ENCODE measurements at places on chromosomes 4 and X.

GRCh38 chr4:2660596-2661211 is 95.4 kb downstream of the TNIP2 start:
- no peak for DNase-seq

- DNase-seq: no peak
Measured at GRCh38 chrX:19190902-19191301, 68.6 kb upstream of the ADGRG2 start.

- DNase-seq: no peak
Measured at GRCh38 chr4:164402554-164402953, 351.4 kb upstream of the SMIM31 start.

DNA sequence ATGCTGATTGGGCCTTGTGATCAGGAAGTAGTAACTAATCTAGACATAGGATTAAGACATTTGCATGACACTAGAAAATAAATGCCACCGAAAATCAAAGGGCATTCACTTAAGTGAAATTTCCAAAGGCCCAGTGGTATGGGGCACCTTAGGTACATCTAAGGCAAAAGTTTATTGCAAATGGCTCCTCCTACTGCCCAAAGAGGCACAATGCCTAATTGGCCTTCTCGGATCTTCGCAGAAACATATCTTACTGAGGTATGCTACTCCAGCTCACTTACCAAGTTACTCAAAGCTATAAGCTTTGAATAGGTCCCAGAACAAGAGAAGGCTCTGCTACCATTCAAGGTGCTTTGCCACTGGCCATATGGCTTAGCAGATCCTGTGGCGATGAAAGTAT is 174.8 kb upstream of the CXCL13 start:
- no peak for DNase-seq

- DNase-seq: no peak
Measured at GRCh38 chr4:336893-337142, 796 bp upstream of the ZNF141 start.

DNA sequence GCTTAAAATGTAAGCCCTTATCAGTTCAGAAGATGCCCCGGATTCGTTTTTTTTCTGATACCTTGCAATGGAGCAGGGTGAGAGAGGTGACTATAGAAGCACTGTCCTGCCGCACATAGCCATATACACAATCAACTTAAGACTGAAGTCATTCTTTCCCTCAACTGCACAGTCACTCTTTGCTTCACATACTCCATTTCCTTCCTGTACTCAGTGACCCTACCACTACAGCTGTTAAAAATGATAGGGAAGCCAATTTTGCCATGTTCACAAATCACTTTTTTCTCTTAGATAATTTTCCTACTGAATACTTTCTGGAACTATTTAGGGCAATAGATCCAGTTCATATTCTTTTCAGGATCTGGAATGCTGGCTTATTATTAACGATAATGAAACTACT is 300.0 kb downstream of the ANK2 start:
- DNase-seq: no peak

DNA sequence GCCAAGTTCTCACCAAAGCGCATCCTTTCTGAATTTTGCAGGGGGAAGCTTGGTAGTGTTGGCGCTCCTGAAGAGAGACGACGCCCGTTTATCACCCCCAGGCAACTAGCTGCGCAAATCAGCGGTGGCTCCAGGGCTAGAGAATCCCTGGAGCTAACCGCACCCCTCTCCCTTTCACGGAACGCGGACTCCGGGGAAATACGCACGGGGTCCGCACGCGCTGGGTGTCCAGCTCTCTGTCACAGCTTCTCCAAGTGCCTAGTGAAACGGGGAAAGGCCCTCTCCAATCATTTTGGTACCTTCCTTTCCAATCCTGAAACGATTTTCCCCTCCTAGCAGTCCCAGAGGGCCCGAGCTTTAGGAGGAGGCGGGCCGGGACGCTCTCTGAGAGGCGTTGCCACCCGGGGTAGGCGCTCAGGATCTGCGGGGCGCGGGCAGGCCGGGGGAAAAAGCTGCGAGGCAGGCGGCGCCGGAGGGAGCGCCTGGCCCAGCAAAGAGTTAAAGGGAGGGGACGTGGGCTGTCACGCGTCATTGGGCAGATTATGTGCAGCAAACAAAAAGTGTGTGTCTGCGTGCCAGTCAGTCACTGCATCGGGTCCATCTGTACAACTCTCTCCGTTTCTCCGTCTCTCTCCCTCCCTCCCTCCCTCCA is at the start of gene PRDM8:
TSS of gene PRDM8 (plus strand) at position 582 of the 652 bp plus-strand sequence. CDS start 2,578 bp downstream, outside the sequence.
- no peak for DNase-seq

DNA sequence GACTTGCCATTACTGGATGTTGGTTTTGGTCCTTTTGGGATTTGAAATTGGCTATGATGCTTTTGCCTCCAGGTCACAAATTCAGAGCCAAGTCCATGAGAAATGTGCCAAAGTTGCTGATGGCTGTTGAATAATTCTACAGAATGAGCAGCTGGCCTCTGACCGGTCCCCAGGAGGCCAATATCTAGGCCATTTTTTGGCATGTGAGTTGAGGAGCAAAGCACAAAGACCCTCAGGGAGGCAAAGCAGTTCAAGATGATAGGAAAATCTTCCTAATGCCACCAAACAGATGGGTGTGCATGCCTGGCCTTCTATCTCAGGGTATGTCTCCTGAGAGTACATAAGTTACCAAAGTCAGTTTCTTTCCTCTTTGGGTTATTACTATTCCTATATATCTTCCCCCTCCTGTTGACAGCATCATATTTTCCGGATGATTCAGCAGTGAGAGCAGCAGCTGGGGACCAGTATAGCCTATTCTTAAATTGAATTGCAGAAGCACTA is 44.4 kb downstream of the SEL1L3 start:
- no peak for DNase-seq

DNA sequence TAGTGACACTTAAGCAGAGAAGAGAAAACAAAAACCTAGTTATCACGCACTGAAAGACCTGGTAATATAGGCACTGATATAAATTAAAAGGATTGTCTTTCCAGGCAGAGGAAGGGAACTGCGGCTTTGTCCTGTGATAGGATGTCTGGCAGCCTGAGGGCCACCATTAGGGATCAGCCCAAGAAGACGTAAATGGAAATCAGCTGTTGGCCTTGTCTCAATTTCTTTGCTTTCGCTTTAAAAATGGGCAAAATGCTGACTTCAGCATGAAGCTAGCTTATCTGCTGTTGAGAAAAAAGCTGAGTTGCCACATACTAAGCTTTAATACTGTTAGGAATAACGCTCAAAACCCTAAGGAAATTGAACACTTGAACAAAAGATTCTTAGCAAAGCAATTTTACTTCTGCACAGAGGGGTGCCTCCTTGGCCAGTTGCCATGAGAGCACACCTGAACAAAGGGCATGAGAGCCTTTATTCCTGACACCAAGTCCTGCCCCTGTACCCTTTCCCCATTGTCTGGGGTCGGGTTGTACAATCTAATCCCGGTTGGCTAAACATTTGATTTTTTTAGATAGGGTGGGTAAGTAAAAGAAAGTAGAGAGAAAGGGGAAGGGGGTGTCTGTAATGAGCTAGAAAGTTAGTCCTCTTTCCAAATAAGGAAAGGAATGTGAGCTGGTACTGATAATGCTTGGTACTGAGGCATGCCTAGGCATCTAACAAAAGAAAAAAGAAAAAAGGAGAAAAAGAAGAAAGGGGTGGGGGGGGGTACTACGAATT is 85.1 kb upstream of the UCP1 start:
- DNase-seq: no peak

GRCh38 chrX:9429767-9430166 is 35.1 kb upstream of the TBL1X start:
- DNase-seq: no peak

DNA sequence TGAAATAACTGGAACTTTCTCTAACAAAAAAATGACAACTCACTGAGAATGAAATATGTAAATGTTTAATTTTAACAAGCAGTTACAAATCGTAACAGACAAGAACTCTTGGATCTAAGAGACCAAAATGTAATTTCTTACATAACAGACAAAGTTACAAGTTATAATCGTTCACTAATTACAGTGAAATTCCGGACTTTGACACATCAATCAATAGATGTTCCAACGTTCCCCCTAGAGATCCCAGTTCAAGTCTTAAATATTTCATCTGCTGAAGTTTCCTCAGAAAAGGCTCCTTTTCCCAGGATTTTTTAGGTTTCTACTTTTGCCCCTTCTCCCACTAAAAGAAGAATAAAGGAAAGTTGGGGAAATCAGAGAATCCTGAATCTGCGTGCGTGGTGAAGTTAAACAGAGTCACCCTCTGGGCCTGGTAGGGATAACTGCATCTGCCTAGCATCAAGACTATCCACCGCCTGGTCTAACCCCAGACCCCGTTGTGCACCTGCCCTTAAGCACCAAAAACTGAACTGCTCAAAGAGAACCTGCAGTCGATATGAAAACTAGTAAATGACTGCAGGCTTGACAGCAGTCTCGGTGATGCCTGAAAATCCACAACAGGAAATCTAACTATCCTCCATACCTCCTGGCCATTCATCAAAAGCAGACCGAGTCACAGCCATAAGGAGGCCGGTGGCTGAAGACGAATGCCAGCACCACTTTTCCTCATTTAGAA is 2.3 kb downstream of the IRF2 start:
- peak; percentile 46 for DNase-seq

- no peak for DNase-seq
Measured at GRCh38 chrX:79140731-79141130, 3.8 kb upstream of the GPR174 start.

DNA sequence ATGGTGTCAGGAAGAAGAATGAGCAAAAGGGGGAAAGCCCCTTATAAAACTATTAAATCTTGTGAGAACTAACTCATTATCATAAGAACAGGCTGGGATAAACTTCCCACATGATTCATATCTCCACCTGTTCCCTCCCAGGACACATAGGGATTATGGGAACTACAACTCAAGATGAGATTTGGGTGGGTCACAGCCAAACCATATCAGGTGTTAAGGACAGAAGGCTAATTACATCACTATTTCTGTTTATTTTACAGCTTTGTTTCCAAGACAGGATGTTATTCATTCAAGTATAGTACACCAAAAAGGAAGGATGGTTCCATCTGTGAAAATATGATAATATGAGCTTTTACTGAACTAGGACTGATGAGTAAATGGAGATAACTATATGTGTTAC is 63.7 kb upstream of the ARSJ start:
- DNase-seq: no peak

- DNase-seq: no peak
Measured at GRCh38 chr4:183729430-183730328, 70.6 kb downstream of the TRAPPC11 start.

- DNase-seq: no peak
Measured at GRCh38 chr4:60216752-60217151, 983.4 kb upstream of the ADGRL3 start.

GRCh38 chr4:54281054-54281766 is 52.1 kb downstream of the PDGFRA start:
- no peak for DNase-seq

DNA sequence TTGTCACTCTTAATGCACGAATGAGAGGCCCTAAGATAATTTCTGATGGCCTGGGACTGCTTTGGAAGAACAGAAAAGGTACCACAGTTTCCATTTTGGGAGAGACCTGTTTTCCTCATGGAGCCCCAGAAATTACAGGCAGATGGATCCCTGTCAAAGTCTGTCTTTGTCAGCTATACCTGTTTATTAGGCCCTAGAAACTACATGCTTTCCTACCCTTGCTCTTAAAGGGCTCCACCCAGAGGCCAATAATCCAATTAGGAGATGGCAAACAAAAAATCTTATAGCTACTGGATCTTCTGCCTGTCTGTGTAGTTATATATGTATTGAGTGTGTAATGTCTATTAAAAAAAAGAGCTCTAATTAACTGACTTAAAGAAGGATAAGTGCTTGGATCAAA is 141.3 kb downstream of the NR3C2 start:
- DNase-seq: no peak

DNA sequence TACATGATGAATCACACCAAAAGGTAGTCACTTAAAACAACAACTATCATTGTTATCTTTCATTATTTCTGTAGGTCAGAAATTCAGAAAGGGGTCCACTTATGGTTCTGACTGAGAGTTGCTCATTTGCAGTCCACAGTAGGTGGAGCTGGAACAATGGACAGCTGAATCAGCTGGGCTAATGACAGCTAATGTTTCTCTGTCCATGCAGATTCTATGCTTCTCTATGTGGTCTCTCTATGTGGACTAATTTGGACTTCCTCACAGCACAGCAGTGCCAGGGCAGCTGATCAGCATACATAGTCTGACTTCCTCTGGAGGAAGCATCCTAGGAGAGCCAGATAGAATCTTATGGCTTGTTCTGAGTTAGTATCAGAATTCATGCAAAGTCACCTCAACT is 131.7 kb upstream of the INTU start:
- no peak for DNase-seq

GRCh38 chr4:169270810-169271691 is at the start of gene SH3RF1:
Gene SH3RF1 (minus strand): TSS chr4:169270956. CDS start chr4:169269212, 1,744 bp downstream.
- DNase-seq: peak; percentile 60

- DNase-seq: no peak
Measured at GRCh38 chr4:75844151-75844662, 58.0 kb downstream of the PPEF2 start.

- DNase-seq: no peak
Measured at GRCh38 chrX:71603618-71604017, 14.7 kb downstream of the CXCR3 start.

DNA sequence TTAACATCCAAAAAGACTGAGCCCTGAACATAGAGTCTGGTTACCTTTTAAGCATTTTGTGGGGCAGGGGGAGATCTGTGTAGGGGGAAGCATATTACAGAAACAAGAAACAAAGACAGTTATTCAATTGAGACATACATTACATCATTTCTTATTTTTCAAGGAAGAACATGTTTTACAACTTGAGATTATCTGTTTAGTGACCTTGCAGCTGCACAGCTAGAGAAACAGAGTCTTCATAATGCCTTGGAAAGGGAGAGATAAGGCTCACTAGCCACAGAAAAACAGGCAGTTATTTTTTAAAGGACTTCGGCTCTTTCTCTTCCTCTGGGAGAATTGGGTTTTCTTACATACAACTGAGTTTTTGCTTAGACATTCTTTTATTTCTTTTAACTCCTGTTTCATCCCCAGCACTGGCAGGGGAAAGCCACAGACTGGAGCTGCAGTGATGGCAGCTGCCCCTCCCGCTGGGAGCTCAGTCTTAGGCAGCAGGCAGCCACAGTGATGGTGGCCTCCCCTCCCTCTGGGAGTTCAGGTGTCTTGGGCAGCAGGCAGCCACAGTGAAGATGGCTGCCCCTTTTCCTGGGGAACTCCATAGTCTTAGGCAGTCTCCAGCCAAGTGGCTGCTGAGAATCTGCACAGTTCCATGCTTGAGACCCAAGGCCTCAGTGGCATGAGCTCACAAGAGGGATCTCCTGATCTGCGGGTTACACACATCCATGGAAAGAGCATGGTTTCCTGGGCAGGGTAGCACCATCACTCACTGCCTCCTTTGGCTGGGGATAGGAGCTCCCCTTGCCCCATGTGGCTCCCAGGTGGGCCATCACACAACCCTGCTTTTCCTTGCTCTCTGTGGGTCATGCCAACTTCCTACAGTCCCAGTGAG is 19.4 kb upstream of the TMPRSS11F start:
- DNase-seq: no peak
